CD4-positive, alpha-beta T cell (primary cell): ENCODE measurements at places on chromosomes 7 and 10. TPM values are rescaled to one million over a fixed set of nuclear protein-coding genes. Genes with fewer than 3 reads are reported as not detected.
A peak's percentile ranks its signal among the peaks of the same experiment; 100 is the strongest.

- no peaks in the 10 kb centered on the region for H3K27me3 ChIP-seq
- H3K36me3 ChIP-seq = peaks cover 35% of the 10 kb centered on the region
- no peak overlapping the region for H3K4me3 ChIP-seq
These were observed 87.3 kb downstream of the CCSER2 start for GRCh38 chr10:84415539-84416244.

GRCh38 chr10:18205098-18205834 is 65.0 kb downstream of the CACNB2 start:
- H3K36me3 ChIP-seq = no peaks in the 10 kb centered on the region
- DNase-seq = no peak
- no peak overlapping the region for H3K27ac ChIP-seq
- no peaks in the 10 kb centered on the region for H3K4me1 ChIP-seq

DNA sequence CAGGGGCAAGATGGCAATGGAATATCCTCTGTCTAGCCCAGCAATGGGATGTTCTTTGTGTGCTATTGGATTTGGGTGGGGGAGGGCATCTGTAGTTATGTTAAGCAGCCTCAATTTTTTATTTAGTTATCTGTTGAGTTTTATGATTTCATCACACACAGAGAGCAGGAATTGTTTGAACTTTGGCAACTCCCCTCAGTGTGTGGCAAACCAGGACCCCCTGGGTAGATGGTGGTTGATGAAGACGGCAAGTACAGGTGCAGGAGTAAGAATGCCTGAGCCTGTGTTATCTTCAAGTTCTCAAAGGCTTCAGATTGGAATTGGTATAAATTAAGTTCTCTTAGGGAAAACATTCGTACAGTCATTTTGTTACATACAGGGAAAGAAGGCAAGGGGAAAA is 142.4 kb upstream of the SAMD8 start:
- DNase-seq = no peak
- H3K4me1 ChIP-seq = peaks cover 13% of the 10 kb centered on the region
- peak overlapping the region; percentile 49 for H3K27ac ChIP-seq
- H3K27me3 ChIP-seq = no peaks in the 10 kb centered on the region

The PARD3 gene
- total RNA-seq = 0.53 TPM

The PPP1R17 gene
- not detected for total RNA-seq

The MSMB gene
- not detected for total RNA-seq

GRCh38 chr10:110965216-110965615 is 45.8 kb downstream of the SHOC2 start:
- H3K27ac ChIP-seq = no peak overlapping the region
- H3K4me1 ChIP-seq = no peaks in the 10 kb centered on the region
- no peak for DNase-seq
- H3K27me3 ChIP-seq = no peaks in the 10 kb centered on the region

GRCh38 chr7:818031-818699 is 14.1 kb upstream of the SUN1 start:
- H3K36me3 ChIP-seq = peaks cover 12% of the 10 kb centered on the region
- DNase-seq = peak; percentile 44
- H3K27ac ChIP-seq = no peak overlapping the region
- H3K27me3 ChIP-seq = no peaks in the 10 kb centered on the region

The SPDYE8 gene
- total RNA-seq = not detected

DNA sequence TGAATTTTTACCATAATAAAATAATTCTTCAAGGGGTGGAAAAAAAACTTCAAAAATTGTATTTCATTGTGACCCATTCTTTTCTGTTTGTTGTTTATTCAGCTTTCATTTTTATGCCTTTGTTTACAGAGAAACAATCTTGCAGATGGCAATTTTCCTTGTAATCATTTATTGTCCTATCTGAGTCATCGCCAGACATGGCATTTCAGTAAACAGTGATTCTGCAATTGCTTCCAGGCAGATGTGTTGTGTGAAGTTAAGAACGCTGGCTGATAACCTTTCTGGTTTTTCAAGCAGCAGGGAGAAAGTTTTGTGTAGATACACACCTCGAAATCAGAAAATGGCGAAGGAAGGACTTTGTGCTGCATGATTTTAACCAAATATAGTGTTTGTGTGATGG is 80.7 kb upstream of the RPA3 start:
- DNase-seq = no peak
- H3K36me3 ChIP-seq = peaks cover 7% of the 10 kb centered on the region

The GPER1 gene
- not detected for total RNA-seq

DNA sequence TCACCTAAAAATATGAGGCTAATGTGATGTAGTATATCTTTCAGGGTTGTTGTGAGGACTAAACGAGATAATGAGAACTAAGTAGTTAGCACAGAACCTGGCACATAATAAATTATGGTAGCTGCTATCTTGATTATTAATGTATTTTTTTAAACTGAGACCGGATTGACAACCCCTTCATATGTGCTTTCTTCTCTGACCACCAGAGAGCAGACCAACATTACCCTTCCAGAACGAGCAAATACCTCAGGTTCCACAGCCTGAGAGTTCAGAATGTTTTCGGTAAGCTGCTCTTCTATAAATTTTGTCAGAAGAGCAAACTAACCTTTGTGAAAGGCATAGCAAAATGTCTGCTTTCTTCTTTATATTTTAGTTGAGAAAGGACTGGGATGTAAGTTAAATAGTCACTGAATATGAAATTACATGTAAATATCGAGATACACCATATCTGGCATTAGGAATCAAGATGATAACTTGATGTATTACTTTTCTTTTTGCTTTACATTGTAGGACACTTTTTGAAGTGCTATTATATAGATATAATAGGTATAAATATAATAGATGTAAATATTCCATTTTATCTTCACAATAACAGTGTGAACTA is 13.6 kb upstream of the BPGM start:
- DNase-seq = peak; percentile 81
- peaks cover 6% of the 10 kb centered on the region for H3K4me1 ChIP-seq

DNA sequence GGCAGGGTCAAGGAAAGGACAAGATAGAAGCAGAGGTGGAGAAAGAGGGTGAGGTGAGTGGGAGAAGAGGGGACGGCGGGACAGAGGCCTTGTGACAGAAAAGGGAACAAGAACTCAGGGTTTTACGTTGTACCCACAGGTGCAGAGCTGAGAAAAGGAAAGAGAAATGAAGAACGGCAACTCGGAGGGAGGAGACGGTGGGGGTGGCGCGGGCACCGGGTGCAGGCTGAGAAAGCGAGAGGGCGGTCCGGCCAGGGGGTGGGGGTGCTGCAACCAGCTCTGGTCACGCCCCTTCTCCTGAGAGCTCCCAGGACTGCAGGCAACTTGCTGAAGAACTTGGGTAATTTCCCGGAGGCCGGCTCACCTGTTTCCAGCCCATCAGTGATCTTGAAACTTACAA is 65.3 kb downstream of the CARD11 start:
- no peaks in the 10 kb centered on the region for H3K27me3 ChIP-seq
- no peak overlapping the region for H3K27ac ChIP-seq
- peak overlapping the region; percentile 31 for H3K4me3 ChIP-seq
- peak; percentile 33 for DNase-seq

DNA sequence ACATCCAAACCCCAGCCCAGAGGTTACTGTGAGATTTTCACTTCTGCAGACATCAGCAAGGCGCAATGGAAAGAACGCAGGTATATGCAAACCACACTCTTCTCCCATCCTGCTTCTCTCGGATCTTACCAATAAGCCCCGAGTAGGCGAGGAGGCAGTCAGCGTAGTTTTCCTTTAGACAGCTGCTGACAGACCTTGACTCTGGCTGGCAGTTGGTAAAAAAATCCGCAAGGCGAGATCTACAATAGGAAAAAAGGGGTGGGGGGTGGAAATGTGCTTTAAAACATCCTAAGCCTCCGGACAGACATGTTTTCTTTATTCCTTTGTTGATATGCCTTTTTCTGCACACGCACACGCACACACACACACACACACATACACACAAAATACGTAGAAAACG is 176.5 kb downstream of the GFRA1 start:
- H3K27me3 ChIP-seq = no peaks in the 10 kb centered on the region
- H3K36me3 ChIP-seq = no peaks in the 10 kb centered on the region
- H3K27ac ChIP-seq = no peak overlapping the region
- no peak for DNase-seq
